ENCODE measurements at places on chromosomes 11 and 22.

- peak; percentile 56 for DNase-seq
Observed at GRCh38 chr22:20016734-20017621, at the start of gene ARVCF. ARVCF (minus strand) TSS chr22:20016823; CDS start chr22:19990794, 26,029 bp downstream.

DNA sequence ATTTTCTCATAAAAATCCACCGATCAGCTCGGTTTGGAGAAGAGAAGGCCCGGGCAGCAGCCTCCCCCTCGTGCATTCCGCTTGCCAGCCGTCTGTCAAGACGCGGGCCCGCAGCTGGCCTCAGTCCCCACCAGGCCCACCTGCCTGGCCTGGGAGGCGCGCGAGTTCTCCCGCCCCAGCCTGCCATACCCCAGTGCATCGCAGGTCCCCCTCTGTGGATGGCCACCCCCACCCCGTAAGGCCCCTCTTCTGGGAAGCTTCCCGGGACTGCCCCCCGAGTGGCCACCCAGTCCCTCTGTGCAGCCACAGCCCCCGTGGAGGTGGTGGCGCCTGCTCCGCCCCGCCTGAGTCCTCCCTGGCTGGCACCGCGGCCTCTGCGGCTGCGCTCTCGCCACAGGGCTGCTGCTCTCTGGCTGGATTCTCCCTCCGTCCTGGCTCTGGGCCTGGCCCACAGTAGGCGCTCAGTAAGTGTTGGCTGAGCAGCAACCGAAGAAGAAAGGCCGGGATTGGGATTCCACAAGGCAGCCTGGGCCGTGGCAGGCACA is 74.0 kb upstream of the TCF20 start:
- DNase-seq: peak; percentile 7

DNA sequence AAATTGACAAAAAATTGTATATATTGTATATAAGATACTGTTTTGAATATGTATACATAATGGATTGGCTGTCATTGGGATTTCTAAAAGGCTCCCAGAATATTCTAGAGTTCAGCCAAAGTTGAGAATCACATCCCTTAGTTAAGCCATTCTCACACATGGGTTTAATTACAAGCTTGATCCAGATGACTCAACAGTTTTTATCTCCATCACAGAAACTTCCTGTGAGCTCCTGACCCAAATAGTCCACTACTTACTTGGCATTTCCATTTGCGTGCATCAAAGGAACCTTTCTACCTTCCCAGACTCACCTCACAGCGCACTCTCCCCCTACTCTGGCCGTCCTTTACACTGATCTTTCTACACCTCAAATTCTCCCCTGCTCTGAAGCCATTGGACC is 184.8 kb upstream of the ARHGAP20 start:
- DNase-seq: peak; percentile 14

DNA sequence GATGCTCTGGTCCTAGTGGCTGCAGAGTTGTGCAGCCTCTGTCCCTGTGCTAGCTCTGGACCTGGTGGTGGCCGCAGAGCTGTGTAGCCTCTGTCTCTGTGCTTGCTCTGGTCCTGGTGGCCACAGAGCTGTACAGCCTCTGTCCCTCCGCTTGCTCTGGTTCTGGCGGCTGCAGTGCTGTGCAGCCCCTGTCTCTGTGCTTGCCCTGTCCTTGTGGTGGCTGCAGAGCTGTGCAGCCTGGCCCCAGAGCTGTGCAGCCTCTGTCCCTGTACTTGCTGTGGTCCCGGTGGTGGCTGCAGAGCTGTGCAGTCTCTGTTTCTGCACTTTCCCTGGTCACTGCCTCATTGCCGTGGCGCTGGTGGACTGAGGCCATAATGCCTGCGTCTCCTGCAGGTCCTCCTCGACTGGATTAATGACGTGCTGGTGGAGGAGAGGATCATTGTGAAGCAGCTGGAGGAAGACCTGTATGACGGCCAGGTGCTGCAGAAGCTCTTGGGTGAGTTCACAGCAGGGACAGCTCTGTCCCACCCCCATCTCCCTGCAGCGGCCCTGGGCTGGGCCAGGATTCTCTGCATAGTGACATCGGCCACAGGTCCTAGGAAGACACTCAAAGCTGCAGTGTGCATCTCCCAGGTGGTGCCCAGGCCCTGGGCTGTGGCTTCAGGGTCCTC is 61.9 kb upstream of the PARVG start:
- no peak for DNase-seq

DNA sequence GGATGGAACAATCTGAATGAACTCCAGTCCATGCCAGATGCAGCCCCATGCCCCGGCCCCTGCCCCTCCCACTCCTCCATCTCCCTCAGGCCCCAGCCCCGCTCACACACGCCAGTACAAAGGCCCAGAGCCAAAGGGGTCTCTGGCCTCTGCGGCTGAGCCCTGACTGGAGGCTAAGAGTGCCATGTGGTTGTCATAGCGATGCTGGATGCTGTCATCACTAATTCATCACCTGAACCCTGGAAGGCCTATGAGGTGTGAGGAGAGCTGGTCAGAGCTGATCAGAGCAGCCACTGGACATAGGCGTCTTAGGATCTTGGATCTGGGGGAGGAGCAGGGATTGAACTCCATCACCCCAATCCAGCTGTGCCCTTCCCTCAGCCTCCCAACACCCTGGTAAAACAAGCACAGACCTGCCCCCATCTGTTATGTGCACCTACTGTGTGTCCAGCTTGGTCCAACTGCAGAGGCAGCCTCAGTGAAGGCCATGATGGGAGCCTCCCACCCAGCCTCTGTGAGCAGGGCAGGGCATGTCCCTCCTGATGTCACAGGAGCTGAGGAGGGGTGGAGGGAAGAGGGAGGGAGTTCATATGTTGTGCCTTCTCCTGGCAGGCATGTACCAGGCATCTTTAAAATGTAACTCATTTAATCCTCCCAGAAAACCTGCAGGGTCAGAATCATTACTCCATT is 16.7 kb downstream of the PDE2A start:
- no peak for DNase-seq

- DNase-seq: no peak
Observed at GRCh38 chr22:28792491-28793383, 7.6 kb downstream of the XBP1 start.

DNA sequence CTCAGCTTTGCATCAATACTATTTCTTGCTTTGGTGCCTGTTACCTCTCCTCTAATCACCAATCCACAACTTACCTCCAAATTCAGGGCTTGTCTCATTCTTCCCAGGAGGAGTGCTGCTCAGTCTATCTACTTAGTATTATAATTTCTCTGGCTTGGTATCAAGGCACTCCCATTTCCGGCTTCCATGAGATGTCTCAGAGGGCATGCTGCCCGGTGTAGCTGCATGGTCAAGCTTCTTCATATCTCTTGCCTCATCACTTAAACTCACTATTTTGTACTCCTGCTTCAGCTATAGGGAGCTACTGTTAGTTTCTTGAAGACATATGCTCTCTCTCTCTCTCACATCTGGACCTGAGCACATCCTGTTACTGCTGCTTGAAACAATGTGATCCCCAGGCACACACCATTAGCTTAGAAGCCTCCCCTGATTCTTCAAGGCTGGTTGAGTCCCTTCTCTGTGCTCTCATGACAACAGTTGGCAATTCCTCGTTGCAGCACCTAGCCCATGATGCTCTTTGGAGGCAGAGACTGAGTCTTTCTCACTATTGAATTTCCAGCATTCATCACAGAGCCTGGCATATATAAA is 182.8 kb upstream of the SYN3 start:
- DNase-seq: peak; percentile 68

- DNase-seq: no peak
Observed at GRCh38 chr22:45583504-45583903, 80.8 kb downstream of the FBLN1 start.

- DNase-seq: no peak
Observed at GRCh38 chr11:48062649-48063048, 82.3 kb downstream of the PTPRJ start.

DNA sequence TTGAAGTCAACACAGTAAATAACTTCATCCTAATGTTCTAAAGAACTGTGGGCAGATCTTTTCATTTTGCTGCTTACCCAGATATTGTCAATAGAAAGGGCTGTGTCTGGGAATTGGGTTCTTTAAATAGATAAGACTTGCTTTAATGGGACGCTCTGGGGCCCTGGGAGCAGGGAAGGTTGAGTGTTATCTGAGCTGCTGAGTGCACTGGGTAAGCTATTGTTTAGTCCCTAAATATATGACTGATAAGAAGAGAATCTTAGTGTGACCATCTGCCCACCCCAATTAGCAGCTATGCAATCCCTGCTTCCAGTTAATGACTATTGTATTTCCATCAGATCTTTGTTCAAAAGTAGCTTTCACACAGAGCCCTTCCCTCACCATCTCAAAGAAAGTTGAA is 44.4 kb downstream of the ARHGAP42 start:
- DNase-seq: no peak

GRCh38 chr11:2205981-2206690 is 34.5 kb upstream of the TH start:
- DNase-seq: no peak

- DNase-seq: peak; percentile 50
Observed at GRCh38 chr11:118928870-118929500, 3.3 kb upstream of the BCL9L start.

DNA sequence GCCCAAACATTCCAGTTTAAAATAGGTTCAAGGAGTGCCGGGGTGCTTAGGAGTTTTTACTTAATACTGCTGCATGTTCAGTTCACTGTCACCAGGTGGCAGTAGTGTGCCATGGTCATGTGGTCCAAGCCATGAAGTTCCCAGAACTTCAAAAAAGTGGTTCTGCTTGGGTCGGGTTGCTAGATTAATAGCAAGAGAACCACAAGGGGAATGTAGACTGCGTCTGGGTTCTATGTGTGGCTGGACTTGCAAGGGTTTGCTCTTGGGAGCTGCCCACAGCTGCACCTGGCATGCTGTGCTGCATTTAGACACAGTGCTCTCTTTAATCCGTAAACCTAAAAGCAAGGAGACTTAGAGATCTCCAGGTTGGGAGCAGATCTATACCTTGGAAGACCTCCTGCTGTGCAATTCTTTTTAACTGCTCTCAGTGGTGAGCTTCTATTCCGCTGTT is 6.5 kb upstream of the SPON1 start:
- no peak for DNase-seq

Data from NCI-H226 (cell line).